Mesothelial cell of epicardium (in vitro differentiated cells): ENCODE measurements at places on chromosomes 2 and 18. TPM values are rescaled to one million over a fixed set of nuclear protein-coding genes. Genes with fewer than 3 reads are reported as not detected.

- no peaks in the 10 kb centered on the region for H3K36me3 ChIP-seq
- no peak overlapping the region for H3K4me3 ChIP-seq
- H3K27ac ChIP-seq: no peak overlapping the region
- DNase-seq: no peak
- no peaks in the 10 kb centered on the region for H3K27me3 ChIP-seq
Measured at GRCh38 chr18:29191263-29191662, 1014.3 kb upstream of the CDH2 start.

DNA sequence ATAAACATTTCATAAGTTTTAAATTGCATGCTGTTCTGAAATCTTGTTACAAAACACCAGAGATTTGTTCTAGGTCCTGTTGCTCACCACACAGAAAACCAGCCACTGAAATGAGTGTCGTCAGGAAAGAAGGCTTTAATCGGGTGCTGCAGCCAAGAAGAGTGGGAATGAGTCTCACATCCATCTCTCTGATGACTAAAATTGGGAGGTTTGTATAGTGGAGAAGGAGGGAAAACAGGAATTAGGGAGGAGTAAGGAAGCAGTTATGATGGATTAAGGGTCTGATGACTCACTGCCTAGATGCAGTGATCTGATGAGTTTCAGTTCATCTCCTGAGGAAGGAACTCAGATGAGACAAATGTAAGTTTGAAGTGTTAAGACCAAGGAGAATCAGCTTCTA, 42.1 kb upstream of the GPR39 start:
- H3K27me3 ChIP-seq: peaks cover 15% of the 10 kb centered on the region
- H3K4me1 ChIP-seq: no peaks in the 10 kb centered on the region
- DNase-seq: no peak
- no peak overlapping the region for H3K4me3 ChIP-seq
- H3K27ac ChIP-seq: no peak overlapping the region

- peaks cover 76% of the 10 kb centered on the region for H3K4me1 ChIP-seq
- DNase-seq: no peak
- H3K36me3 ChIP-seq: peaks cover 20% of the 10 kb centered on the region
- H3K4me3 ChIP-seq: no peak overlapping the region
Measured at GRCh38 chr2:217327953-217328621, 468.2 kb upstream of the TNP1 start.

DNA sequence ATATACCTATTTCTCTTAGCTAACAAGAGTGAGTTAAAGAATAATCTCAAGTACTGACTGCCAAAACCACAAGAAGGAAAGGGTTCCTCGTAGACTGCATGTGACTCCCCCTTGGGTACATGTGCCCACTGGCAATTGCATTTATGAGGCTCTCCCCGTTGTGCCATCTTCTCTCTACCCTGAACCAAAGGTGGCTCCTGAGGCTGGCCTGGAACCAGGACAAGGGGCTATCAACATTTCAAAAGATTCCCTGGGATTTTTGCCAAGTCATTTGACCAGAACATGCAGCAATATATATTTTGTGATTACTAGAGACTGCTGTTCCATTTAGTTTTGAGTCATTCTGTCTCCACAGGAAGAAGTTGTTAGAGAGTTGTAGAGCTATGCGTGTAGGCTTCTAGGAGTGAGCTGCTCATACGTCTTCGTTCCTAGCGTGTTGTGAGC, 45.8 kb downstream of the LAMA3 start:
- peaks cover 15% of the 10 kb centered on the region for H3K27me3 ChIP-seq
- no peak overlapping the region for H3K4me3 ChIP-seq
- H3K27ac ChIP-seq: no peak overlapping the region
- no peak for DNase-seq

DNA sequence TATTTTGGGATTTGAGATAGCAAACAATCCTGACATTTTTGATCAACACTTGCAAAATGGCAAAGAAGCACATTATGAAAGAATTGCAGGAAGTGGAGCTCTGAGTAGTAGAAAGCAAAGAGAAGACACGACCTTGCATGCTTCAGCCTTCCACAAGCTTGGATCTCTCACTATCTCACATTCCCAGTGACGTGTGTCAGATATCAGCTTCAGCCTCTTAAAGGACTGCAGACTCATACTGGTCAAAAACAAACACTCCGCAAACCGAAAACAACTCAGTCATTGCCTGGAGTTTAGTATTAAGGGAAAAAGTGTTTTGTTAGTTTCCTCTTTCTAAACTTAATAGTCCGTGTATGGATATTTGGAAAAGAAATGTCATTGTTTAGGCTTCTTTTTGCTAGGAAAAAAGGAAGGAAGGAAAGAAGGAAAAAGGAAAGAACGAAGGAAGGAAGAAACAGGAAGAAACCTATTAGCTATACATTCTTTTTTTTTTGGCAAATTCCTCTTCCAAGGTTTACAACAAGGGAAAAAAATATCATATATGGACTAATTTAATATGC, 32.6 kb upstream of the SLC40A1 start:
- peaks cover 65% of the 10 kb centered on the region for H3K4me1 ChIP-seq
- no peaks in the 10 kb centered on the region for H3K36me3 ChIP-seq
- H3K4me3 ChIP-seq: peak overlapping the region; percentile 15
- H3K27ac ChIP-seq: peak overlapping the region; percentile 98
- DNase-seq: no peak
- no peaks in the 10 kb centered on the region for H3K27me3 ChIP-seq

DNA sequence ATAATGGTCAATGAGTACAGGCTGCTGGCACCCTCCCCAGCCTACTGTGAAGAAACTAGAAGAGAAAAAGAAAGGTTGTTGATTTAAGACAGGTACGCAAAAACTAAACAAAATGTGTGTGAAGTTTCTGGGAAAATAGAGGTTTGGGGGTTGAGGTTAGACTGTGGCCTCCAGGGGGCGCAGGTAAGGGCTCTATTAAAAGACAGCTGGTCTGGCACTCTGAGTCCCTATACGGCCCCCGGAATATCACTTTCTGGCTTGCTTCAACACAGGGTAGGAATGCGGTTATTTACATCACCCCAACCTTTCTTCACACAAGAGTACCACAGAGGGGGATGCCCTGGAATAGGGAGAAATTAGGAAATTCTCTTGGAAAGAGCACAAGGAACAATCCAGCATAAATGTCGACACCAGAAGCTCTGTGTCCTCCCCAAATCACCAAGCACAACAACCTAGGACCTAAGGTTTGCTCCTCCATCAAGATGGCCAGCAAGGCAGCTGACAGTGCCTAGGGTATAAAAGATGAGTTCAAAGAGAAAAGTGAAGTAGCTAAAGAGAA, 480.8 kb upstream of the KLHL29 start:
- peak; percentile 63 for DNase-seq
- H3K27ac ChIP-seq: no peak overlapping the region
- H3K4me3 ChIP-seq: no peak overlapping the region

DNA sequence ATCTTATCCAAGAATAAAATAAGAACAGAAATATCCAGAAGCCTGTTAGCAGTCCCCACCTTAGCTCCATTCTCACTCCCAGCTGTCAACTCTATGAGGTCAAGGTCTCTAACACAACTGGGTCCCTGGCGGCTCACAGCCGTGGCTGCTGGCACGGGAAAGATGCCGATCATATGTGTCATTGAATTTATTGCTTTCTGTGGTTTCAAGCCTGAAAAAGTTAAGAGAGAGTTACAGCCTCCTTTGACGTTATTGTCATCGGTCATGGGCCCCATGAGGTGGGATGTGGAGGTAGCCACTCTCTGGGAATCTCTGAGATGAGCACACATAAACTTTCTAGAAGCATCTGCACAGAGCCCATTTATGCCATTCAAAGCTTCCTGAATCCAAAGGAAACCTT, 28.7 kb upstream of the CABLES1 start:
- H3K4me3 ChIP-seq: no peak overlapping the region
- peak overlapping the region; percentile 93 for H3K27ac ChIP-seq
- no peaks in the 10 kb centered on the region for H3K27me3 ChIP-seq
- no peaks in the 10 kb centered on the region for H3K36me3 ChIP-seq
- H3K4me1 ChIP-seq: peaks cover 47% of the 10 kb centered on the region

DNA sequence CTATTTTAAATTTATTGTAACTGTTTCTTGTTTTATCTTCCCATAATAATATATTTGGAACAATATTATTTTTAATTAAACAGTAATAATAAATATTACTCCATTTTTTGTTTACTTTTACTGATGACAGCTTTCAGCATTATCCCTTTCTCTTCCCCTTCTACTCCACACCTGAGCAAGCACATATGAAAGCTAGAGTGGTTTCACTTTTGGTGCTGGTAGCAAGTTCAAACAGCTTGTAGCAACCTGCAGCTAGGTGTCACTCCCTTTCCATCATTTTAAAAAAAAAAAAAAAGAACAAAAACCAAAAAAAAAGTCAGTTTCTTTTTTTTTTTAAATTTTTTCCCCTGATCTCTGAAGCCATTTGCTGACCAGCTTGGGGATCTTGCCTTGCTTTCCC, 801.8 kb downstream of the CCDC85A start:
- no peak overlapping the region for H3K27ac ChIP-seq
- H3K4me1 ChIP-seq: no peaks in the 10 kb centered on the region
- no peaks in the 10 kb centered on the region for H3K27me3 ChIP-seq
- no peak overlapping the region for H3K4me3 ChIP-seq
- H3K36me3 ChIP-seq: no peaks in the 10 kb centered on the region

DNA sequence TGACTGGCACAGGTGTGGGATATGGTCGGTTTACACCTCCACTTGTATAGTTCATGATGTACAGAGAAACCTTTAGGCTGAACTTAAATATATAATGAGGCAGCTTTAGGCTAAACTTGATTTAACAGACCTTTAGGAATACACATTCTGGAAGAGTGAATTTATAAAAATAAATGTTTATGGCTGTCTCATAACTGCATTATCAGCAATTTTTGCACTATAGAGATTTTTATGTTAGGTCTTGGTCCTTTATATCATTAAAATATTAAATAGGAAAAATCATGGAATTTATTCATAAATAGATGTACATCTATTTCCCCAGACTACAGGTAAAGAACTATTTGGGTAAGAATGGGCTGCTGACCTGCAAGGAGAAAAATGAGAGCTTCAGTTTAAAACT, 19.8 kb downstream of the RAB27B start:
- H3K4me1 ChIP-seq: no peaks in the 10 kb centered on the region
- H3K36me3 ChIP-seq: no peaks in the 10 kb centered on the region
- DNase-seq: no peak
- no peak overlapping the region for H3K27ac ChIP-seq

DNA sequence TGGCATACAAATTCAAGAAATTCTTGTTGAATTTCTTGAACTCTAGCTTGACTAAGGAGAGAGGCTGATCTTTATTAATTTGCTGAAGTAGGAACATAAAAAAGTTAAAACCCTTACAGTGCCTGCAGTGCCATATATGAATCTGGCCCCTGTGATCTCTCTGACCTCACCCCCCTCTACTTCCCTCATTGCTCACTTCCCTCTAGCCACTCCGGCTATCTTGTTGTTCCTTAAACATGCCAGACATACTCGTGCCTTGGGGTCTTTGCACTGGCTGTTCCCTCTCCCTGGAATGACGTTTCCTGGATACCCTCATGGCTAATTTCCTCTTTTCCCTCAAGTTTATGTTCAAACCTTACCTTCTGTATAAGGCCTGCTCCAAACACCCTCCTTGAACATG, 246.3 kb upstream of the SIX2 start:
- DNase-seq: no peak
- no peaks in the 10 kb centered on the region for H3K27me3 ChIP-seq
- no peaks in the 10 kb centered on the region for H3K36me3 ChIP-seq
- H3K4me1 ChIP-seq: peaks cover 25% of the 10 kb centered on the region
- no peak overlapping the region for H3K27ac ChIP-seq

DNA sequence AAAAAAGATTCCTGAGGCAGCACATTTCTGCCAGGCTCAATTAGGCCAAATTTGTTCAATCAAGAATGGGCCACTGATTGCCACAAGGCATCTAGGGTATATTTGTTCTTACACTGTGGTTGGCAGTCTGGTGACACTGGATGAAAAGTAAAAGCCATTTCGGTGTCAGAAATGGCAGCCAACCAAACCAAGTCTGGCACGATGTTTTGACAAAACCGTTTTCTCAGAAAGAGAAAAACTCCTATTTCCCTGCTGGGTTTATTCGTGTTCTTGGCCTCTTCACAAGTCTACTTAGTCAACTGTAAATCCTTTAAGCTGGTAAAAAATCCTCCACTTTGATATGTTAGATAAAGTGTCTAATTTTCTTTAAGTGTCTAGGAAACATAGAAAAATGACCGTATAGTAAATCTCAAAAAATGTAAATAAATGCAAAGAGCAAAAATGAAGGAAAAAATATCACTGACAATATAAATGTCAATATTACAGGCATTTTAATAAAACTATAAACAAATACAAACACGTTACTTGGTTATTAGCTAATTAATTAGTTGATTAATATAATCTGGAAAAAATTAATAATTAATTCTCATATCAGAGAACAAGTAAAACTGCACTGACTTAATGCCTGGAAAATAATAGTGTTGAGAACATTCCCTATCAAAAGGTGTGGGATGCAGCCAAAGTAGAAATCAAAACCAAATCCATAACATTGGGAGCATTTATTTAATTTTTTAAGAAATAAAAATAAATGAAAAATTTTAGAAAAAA, 182.0 kb upstream of the ZNF804A start:
- H3K4me1 ChIP-seq: no peaks in the 10 kb centered on the region
- no peaks in the 10 kb centered on the region for H3K27me3 ChIP-seq

DNA sequence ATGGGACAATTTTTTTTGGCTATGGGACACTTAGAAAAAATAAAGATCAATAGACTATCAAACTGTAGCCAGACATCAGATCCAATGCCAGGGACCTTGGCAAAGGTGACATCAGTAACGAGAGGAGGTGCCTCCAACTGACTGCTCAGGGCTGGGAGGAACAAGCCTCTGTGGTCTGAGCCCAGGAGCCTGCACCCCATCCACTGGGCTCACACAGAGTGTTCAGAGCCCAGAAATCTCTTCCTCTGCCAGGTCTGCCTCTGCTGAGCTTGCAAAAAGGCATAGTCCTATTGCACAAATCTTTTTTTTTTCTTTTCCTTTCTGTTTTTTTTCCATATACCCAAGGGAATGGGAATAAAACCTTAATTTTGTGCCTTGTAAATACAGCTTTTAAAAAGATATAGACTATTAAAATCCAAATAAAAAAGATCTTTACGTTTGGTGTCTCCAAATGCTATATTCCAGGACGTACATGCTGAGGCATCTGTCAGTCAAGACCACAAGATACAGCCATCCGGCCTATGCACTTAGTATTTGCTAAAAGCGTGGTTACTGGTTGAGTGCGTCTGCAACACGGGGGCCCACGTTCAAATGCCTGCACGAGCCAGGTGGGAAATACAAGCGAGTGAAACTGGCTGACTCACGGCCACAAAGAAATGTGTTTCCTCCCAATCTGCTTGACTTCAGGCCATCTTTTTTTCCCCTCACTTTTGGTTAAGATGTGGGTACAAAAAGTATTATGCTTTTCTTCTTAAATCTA, 7.8 kb upstream of the ARHGAP25 start:
- no peak for DNase-seq
- no peak overlapping the region for H3K27ac ChIP-seq
- H3K36me3 ChIP-seq: no peaks in the 10 kb centered on the region
- no peak overlapping the region for H3K4me3 ChIP-seq

Gene PPP1R1C
- 5.8 to 6.8 TPM (median 6.3 TPM) in 3 replicates for total RNA-seq

Gene GREB1L
- 23.0 to 25.5 TPM (median 25.3 TPM) in 3 replicates for total RNA-seq

Gene TPO
- not detected in 3 replicates for total RNA-seq
